Stimulated activated CD4-positive, alpha-beta T cell treated with anti-CD3 and anti-CD28 coated beads, Interleukin-15, amount 100 ng/mL, for 1 hour (primary cell): ENCODE measurements at places on chromosomes 1 and 21.

GRCh38 chr1:8018492-8019228 is 7.4 kb downstream of the ERRFI1 start:
- no peak for DNase-seq

- no peak for DNase-seq
Observed at GRCh38 chr1:57112148-57112547, 146.3 kb upstream of the C8B start.

DNA sequence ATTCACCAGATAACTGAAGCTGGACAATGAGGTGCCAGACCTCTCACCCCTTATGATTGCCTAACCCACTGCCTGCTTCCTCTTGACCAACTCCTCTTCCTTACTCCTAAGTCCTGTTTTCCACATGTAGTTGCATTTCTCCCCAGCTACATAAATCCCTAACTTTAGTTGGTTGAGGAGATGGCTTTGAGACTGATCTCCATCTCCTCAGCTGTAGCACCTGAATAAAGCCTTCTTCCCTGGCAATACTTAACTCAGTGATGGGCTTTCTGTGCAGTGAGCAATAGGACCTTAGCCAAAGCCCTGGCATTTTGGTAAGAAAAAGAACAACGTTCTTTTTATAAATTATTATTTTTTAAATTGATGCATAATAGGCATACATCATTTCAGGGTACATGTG is 691.1 kb downstream of the MATN1 start:
- DNase-seq: no peak

DNA sequence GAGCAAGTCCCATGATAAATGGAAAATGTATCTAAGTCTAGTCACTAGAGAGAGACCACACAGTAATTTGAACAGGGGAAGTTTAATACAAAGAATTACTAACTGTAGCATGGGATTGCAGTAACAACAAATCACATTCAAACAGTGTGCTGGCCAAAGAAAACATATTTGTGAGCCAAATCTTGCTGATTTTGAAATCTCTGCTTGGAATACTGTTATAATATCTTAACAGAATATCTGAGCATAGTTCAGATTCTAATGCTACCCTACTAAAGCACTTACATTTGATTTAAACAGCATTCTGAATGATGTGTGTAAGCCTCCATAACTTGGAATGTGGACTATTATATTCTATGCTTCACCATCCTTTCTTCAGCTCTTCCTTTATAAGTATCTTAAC is 270.0 kb upstream of the BRINP3 start:
- DNase-seq: no peak

DNA sequence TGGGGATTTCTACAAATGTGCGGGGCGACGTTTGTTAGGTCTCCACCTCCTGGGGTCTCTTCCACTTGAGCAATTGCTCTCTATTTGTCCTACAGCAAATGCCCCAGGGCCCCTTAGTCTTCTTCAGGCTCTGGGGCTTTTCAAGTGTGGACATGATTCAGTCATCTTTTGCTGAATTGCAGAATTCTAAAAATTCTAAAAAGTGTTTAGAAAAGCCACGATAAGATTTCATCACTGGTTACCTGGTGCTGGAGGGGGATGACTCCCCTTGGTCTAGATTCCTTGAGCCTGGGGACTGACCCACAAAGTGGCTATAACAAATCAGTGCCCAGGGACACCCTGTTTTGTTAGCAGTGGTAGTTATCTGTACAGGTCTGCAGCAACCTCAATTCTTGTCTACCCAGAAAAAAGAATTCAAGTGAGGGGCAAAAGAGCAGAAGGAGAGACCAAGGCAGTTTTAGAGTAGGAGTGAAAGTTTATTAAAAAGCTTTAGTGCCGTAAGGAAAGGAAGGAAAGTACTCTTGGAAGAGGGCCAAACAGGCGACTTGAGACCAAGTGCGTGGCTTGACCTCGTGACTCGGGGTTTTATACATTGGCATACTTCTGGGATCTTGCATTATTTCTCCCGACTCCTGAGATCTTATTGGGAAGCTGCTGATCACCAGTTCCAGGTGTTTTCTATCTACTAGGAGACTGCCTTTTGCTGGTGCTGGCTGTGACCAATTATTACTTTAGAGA is 25.2 kb downstream of the PROK1 start:
- DNase-seq: no peak

DNA sequence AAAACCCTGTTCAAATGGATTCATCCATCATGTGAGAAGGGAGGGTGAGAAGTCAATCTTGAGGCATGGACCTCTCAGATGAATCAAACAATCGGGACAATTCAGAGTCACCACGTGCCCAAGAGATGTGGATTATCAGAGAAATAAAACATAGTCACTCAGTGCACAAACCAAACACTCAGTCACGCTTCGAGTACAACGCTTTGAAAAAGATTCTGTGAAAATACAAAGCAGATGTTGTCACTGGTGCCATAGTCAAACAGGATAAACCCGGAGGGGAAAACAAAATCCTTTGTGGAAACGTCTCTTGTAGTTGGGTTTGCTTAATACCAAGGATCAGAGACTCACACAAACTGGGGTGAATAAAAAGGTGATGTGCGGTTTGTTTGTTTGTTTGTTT is 188.4 kb downstream of the RRAGC start:
- DNase-seq: no peak

GRCh38 chr1:62676611-62677356 is 11.4 kb downstream of the DOCK7 start:
- no peak for DNase-seq

GRCh38 chr1:80282536-80282935 is 1276.0 kb upstream of the ADGRL4 start:
- DNase-seq: no peak

GRCh38 chr1:157739229-157739901 is 37.6 kb downstream of the FCRL2 start:
- DNase-seq: no peak

DNA sequence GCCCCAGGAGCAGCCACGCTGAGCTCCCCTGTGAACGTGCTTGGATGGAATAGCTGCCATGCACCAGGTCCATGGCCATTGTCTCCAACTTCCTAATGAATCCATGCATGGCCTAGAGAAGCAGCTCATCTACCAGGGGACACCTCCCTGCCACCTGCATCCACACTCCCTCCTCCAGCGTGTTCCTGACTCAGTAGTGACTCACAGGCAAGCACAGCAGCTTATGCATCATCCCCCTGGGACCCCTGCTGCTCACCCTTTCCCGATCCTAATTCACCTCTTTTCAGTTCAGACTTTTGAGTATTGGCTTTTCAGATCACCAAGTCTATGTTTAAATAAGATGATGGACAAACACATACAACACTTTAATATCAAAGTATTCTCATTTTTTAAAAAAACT is 39.9 kb upstream of the TADA1 start:
- no peak for DNase-seq

DNA sequence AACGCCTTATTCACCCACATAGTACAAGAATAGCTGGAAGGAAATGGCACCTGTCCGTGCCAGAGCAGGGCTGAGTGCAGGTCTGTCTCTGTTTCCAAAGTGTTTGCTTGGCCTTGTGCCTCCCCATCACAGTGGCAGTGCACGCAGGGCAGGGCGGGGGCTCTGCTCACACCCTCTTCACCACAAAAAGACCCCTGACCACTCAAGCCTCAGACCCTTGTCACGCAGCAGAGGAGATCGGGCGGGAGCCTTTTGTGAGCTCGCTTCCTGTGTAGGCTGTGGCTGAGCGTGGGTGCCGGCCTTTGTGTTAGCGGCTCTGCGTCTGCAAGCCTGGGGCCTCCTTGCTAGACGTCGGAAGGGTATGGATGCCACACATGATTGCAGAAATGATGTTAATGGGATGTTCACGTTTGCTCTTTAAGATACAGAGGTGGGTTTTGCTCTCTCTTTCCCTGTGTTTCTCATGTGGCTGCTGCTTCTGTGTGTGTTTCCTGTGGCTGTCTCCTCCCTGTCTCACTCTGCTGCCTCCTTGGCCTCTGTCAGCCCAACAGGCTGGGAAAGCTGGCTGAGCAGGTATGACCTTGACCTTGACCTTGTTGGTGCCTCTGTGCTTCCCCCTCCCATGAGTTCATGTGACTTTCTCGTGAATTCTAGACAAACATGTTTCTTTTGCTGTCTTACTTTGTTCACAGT is 45.4 kb downstream of the S100B start:
- no peak for DNase-seq

GRCh38 chr1:51671527-51672325 is 54.8 kb downstream of the OSBPL9 start:
- DNase-seq: no peak

DNA sequence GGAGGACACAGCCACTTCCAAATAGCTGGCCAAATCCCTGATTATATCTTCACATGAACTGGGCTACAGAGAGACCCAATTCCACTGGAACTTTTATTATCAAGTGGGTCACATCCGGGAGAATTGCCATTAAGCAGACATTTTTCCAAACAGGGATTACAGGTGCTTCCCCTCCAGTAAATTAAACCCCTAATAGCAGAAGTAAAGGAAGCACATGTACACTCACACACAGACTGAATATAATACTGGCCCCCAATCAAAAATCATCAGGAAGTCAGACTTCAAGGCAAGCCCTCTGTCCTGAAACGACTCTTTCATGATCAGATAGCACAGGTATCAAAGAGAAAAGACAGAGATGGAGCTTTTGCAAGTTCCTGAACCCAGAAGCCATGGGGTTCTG is 118.6 kb upstream of the PPP2R5A start:
- DNase-seq: no peak

DNA sequence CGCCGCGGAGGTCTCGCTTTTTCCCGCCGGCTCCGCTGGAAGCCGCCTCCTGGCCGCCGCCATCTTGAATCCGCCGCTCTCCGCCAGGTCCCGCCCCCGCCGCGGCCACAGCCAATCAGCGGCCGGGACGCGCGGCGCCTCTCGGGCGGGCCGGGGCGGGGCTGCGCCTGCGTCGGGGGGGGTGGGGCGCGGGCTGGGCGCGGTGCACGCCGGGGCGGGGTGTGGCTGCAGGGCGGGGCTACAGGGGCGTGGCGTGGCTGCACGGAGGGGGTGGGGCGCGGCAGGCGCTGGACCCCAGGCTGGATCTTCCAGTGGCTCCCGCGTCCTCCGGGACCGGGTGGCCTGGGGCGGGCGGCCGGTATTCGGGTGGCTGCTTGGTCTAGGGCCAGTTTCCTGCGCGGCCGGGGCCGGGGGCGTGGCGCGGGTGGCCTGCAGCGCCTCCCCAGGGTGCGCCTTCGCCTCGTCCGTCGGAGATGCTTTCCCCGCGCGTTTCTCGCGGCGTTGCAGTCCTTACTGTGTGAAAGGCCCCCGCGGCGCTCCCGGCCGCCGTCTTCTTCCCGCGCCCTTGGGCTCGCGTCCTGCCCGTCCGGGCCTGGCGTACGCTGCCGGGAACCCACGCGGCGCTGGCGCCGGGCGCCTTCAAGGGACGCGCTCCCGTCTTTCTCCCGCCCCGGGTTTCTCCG is 575 bp downstream of the PCNT start:
- DNase-seq: peak; percentile 85

DNA sequence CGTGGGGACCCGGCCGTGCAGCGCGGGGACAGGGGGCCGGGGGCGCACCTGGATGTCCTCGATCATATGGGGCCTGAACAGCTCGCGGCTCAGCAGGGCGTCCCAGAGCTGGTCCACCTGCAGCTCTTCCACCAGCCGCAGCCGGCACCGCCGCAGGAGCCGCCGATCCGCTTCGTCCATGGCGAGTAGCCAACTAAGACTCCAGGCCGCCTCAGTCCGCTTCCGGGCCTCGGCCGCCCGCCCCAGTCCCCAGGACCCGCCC is at the start of gene CASP9:
Gene CASP9, minus strand, starts transcription at position 195 of the 262 bp plus-strand sequence. Its CDS starts 15 bp downstream, at position 180.
- DNase-seq: no peak

GRCh38 chr1:186082235-186082937 is 292.7 kb downstream of the TPR start:
- no peak for DNase-seq

- no peak for DNase-seq
Observed at GRCh38 chr1:207798847-207799246, 47.0 kb downstream of the CD46 start.

- no peak for DNase-seq
Observed at GRCh38 chr1:33255347-33256220, 708 bp upstream of the ZNF362 start.

GRCh38 chr1:111856411-111857185 is 100.9 kb downstream of the DDX20 start:
- no peak for DNase-seq

DNA sequence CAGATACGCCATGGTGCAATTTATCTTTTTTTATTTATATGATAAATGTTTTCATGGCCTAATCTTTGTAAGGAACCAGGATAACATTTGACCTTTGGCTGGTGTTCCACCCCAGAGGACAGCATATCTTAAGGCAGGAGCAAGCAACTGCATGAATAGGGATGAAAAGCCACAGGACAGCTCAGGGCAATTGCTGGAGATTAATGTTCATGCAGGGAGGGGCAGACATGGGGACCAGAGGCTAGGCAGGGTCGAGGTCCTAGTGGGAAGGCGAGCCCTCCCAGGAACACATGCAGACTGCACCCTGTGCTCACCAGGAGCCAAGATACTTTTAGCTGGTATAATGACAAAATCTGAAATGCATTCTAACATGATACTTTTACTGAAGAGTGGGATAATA is 74.4 kb upstream of the HAO2 start:
- no peak for DNase-seq

DNA sequence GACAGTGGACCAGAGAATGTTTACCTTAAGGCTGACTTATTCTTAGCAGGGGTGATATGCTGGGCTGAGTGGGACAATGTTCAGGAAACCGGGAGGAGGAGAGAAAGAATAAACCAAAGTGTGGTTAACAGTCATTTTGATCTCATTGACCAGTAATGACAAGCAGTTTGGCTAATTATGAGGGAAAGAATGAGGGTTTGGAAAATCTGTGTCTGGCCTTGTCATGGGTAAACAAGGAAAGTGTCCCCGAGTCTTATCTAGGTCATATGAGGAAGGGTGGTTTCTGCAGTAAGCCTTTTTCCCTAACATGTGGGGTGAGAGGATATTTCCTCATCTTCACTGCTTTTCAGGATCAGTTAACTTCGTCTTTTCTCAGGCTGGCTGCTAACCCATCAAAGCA is 155.0 kb downstream of the TPR start:
- no peak for DNase-seq

DNA sequence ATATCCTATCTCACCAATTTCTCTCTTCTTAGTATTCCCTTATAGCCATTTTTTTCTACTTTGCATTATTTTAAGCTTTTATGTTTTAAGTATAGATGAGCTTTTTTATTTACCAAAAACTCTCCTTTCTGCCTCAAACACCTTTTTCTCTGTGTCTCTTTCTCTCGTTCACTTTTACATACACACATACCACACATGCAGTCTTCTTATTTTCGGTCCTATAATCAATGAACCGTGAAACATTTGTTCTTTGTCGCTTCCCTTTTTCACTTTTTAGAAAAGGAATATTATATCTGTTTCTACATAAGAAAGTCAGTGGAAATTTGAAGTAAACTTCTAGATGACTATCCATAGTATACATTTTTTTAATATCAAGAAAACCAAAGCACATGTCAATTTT is 183.2 kb downstream of the MRPL39 start:
- DNase-seq: no peak

GRCh38 chr1:172138634-172139033 is 281.9 kb upstream of the C1orf105 start:
- DNase-seq: no peak

GRCh38 chr1:197914510-197914909 is 2.7 kb upstream of the LHX9 start:
- DNase-seq: no peak

- DNase-seq: no peak
Observed at GRCh38 chr1:1189111-1189510, 15.4 kb downstream of the TTLL10 start.
